Activated CD8-positive, alpha-beta memory T cell treated with anti-CD3 and anti-CD28 coated beads for 4 hours (primary cell): ENCODE measurements at places on chromosomes 11 and 22.

- DNase-seq: no peak
Measured at GRCh38 chr22:39266398-39267030, 21.7 kb upstream of the PDGFB start.

GRCh38 chr22:36456464-36456845 is 25.0 kb downstream of the TXN2 start:
- DNase-seq: no peak

DNA sequence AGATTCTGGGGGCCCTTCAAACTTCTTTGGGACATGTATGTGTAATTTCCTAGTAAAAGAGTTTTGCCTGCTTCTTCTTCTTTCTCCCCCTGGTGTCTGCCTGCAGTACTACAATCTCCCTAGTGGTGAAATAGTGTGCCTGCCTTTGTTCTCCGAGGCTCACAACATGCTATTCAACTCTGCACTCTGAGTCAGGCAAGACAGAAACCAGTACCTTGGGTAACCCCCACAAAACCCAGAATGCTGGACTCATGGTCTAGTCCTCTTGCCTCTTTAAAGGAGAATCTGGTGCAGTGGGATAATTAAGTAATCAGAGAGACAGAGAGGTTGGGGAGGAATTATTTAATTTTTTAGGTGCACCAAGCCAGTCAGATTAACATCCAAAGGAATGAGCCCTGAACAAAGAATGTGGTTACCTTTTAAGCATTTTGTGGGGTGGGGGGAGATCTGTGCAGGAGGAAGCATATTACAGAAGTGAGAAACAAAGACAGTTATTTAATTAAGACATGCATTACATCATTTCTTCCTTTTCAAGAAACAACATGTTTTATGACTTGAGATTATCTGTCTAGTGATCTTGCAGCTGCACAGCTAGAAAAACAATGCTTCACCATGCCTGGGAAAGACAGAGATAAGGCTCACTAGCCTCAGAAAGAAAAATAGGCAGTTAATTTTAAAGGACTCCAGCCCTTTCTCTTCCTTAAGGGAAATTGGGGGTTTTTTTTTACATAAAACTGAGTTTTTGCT is 11.0 kb upstream of the MS4A6A start:
- peak; percentile 5 for DNase-seq

- DNase-seq: no peak
Measured at GRCh38 chr11:46252373-46252914, 25.0 kb upstream of the CREB3L1 start.

DNA sequence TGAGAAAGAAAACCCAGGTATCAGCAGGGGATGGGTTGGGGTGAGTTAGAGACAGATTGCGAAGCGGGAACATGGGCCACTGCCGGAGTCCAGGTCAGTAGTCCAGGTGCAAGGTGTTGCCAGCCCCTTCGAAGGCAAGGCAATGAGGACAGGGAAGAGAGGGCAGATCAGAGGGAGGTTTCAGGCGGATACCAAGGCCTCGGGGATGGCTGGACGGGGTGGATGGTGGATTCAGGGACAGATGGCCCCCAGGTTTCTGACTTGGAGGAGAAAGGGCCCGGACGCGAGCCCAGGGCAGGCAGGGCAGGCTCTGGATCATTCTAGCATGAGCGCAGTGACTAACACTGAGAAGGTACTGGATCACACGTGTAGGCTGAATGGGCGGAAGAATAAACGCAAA is 25.4 kb upstream of the IGSF9B start:
- no peak for DNase-seq

- no peak for DNase-seq
Measured at GRCh38 chr11:118998822-118999221, 884 bp downstream of the CENATAC start.

DNA sequence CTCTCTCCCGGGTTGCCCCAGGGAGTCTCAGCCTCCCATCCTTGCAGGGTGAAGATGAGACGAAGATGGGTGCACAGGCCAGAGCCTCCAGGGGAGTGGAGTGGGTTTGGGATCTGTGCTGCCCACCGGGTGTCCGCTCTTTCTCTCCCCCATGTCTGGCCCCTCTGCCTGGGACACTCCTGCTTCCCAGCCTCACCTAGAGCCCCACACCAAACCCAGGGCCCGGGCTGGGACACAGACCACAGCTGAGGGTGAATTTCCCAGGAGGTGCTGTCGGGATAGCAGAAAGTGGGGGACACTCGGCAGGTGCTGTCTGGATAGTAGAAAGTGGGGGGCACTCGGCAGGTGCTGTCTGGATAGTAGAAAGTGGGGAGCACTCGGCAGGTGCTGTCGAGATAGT is 25.0 kb upstream of the KRTAP5-7 start:
- DNase-seq: no peak

GRCh38 chr11:71156301-71156700 is 96.1 kb downstream of the SHANK2 start:
- no peak for DNase-seq

- DNase-seq: no peak
Measured at GRCh38 chr11:104694259-104695064, 203.8 kb downstream of the CASP12 start.

GRCh38 chr11:14270690-14271542 is 88.1 kb downstream of the RRAS2 start:
- DNase-seq: no peak

DNA sequence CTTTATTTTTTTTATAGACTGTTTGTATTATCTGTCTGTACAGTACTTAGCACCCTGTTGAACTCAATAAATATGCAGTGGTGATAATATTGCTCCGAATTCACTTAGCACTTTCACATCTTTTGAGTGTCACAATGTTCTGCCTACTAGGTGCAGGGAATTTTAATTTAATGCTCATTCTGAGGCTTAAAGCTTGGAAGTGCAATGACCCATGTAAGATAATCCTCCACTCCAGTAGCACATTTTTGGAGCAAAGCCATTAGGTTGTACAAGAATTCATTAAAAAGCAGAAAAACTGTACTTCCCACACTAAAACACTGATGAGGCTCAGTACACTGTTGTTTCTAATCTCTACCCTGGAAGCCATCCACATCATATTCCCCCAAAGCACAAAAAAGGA is 255.3 kb upstream of the MTNR1B start:
- no peak for DNase-seq

GRCh38 chr11:22471385-22471784 is 133.2 kb downstream of the SLC17A6 start:
- DNase-seq: no peak

DNA sequence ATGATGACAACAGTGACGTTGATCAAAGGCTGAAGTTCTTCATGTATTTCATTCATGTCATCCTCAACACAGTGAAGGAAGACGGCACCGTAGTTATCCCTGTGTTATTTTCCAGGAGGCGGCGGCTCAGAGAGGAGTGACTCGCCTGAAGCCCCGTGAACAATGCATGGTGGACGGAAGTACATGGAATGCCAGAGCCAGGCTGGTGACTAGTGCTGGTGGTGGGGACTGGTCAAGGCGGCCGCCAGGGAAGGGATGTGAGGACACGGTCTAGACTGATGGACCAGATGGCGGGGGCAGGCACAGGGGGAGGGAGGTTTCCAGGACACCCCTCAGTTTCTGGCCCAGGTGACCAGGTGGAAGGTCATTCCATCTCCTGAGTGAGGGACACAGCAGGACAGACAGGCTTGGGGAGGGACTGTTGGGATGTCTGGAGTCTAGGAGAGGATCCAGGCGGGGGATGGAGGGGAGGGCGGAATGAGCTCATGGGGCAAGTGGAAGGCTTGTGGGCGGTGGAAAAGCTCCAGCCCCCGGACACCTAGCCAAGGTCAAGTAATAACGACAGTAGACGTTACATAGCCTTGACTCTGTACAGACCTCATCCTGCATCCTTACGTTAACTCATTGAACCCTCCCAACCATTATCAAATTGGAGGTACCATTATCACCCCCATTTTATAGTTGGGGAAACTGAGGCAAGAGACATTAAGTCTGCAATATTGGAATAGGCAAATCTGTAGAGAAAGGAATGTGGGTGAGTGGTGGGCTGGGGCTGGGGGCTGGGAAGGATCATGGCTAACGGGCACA is 16.0 kb upstream of the PICK1 start:
- no peak for DNase-seq

- DNase-seq: no peak
Measured at GRCh38 chr22:27295040-27295439, 506.5 kb downstream of the MN1 start.
